Fibroblast of lung (primary cell): ENCODE measurements at places on chromosomes 1 and 21. TPM values are rescaled to one million over a fixed set of nuclear protein-coding genes. Genes with fewer than 3 reads are reported as not detected.

Gene KCNJ6
- 0.03 and 7.6 TPM in 2 replicates for polyA plus RNA-seq

Gene MNDA
- not detected in 2 replicates for polyA plus RNA-seq

GRCh38 chr1:155038602-155039307 is 5.1 kb downstream of the DCST1 start:
- DNase-seq: peak; percentile 26

DNA sequence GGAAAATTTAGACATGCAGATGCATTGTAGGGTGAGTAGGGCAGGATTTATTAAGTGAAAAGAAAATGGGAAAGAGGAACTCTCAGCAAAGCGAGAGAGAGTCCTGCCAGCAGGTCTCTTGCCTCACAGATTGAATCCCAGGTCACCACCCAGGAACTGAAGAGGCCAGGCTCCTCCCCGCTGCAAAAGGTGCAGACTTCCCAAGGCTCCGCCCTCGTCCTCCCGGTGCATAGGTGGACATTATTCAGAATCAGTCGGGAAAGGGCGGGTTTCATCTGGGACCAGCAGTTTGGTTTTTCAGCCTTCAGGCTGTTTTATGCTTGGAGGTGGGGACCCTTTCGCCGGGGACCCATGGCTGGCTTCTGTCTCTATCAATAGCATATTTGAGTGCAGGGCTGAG is 41.6 kb upstream of the APP start:
- DNase-seq: no peak

Gene NUP210L
- 0.01 and 0.08 TPM in 2 replicates for polyA plus RNA-seq

DNA sequence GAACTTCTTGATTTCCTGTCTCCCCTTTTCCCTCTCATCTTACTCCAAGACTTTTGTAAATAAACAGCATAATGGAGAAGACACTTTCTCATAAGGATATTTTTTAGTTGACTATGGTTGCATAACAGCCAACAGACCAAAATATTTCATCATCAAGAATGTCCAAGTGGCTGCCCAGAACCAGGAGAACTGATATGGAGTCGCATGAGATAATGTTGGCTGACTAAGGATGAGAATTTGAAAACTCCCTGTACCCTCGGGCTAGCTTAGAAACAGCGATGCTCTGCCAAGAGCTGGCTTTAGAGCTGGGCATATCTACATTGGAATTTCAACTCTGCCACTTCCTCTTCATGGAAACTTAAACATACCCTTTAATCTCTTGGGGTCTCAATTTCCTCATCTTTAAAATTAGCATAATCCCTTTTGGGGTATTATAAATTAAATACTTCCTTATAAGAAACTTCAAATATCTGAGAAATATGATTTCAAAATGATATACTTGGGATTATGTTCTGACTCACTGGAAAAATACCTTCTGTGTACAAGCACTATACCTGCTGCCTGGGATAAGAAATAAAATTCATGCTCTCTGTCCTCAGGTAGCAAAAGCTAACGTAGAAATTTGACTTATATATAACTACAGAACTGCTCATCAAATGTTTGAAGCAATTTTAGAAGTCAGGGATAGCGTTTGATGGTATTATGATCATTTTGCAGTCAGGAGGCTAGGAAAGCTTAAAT is 777.3 kb downstream of the LTN1 start:
- peak; percentile 53 for DNase-seq

DNA sequence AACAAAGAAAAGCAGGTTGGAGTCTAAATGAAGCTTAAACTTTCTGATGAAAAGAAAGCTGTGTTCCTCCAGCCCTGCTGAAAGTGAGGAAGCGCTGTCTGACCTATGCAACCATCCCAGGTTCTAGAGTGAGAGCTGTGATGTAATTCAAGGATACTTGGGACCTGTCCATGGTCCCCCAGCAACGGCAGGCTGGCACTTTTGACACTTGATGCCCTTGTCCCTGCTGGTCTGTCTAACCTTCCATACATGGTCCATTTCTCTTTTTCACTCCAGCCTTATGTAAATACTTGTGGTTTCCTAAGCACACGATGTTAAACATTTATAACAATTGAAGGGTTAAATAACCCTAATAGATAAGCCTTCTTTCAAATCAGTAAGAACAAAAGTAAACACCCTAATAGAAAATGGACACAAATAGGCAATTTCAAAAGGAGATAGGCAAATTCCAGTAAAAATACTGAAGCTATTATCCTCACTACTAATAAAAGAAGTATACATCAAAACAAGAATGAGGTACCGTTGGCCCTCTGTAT is 17.7 kb upstream of the KDM4A start:
- DNase-seq: no peak

- DNase-seq: peak; percentile 38
These were observed 304.1 kb upstream of the NR5A2 start for GRCh38 chr1:199723250-199723956.

DNA sequence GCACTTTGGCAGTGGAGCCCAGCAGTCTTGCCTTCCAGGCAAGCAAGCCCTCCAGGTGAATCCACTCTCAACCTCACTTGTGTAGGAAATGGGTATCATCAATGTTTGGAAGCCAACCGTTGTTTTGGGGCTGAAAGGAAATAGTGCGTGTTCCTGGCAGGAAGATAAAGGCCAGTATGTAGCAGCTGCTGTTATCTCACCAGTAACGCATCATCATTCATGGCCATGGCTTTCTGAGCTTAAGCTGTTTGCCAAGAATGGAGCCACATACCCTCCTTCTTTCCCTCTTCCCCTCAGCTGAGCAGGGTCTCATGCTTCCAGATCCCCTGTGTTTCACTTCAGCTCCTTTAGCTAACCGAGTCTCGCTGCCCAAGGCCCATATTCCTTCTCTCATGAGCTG is 2.2 kb upstream of the PDPN start:
- no peak for DNase-seq

DNA sequence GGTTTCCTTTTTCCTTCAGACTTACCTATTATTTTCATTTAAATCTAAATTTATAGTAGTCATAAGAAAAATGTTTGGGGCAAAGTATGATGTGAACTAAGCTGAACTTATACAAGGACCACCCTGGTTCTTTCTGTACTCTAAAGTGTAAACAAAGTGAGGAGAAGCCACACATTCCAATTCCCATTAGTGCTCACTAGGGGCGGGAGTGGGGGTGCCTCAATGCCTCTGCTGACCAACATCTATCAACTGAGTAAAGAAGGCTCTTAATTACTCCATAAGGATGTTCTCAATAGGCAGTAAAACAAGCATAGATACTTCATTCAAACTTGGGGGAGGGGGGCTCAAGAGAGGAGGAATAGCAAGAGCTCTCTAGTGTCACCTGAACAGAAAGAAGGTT is 151.7 kb downstream of the CDC42BPA start:
- no peak for DNase-seq

DNA sequence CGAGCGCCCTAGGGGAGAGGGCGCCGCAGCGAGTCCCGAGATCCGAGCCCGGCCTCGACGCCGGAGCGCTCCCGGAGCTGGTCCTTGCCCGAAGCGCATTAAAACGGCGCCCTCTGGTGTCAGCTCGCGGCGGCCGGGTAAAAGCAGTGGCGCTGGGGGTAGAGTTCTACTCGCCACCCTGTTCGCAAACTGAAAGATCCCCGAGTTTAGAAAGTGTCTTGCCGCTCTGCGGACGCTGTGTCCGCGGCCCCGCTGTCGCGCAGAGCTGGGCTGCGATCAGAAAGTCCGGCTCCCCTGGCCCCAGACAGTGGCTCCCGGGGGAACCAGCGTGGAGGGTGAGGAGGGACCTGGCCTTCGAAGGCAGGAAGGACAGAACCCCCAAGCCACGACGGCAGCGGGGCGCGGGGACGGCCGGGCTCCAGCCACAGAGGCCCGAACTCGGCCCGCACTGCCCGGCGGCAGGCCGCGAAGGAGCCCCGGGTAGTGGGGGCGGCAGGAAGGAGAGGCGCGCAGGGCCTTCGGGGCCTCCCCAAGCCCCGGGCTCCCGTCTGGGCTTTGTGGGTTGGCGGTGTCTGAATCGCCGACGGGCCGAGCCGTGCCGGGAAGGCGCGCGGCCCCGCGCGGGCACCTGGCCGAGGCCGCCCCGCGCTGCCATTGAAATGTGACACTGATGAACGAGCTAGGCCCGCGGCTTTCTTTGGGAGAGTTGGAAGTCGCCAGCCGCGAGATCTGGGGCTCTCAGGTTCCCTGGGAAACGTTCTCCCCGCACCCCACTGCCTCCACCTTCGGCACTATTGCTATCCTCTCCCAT is 39.1 kb upstream of the NFIA start:
- DNase-seq: peak; percentile 78
